ENCODE measurements at places on chromosomes 3 and 15.

GRCh38 chr3:40869939-40870338 lies 329.4 kb upstream of the CTNNB1 start:
- no peak for DNase-seq

GRCh38 chr3:15014606-15015328 lies 50.3 kb downstream of the MRPS25 start:
- DNase-seq, result peak; percentile 44

DNA sequence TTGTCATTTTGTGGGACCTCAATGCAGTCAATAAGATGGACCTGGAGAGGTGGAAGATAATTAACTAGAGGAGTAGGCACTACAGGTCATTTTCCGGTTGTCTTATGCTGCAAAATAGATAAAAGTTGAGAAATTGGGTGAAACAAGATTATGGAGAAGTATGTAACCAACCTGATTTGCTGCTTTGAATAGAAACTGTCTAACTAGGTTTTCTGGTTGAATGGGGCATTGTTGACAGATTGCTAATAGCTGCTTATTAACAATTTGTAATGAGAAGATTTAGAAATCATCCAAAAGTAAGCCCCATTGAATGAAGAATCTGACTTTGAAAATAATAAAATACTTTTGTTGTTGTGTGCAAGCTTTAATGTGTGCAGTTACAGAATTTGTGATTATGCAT lies 26.2 kb downstream of the PIAS1 start:
- no peak for DNase-seq

DNA sequence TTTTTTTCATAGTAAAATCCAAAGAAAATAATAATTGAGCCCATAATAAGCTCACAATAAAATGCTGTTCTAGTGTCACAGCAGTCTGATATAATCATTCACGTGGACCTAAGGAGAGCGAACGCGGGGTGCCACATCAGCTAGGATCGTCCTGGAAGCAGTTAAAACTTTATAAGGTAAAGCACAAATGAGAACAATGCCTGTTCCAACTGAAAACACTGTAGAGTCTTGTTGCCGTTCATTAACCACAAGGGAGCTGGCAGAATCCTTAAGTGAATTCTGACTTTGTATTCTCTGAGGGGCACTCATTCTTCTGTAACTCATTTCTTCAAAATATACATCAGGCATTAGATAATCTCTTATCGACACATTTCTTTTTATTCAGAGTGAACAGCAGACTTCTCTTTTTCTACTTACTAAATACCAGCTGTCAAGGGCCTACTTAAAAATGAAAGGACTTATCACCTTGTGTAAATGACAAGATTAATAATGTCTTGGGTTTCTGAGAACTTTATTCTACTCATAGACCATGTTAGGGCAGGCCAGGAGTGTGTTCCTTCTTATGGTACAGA lies 524.6 kb downstream of the MECOM start:
- no peak for DNase-seq

DNA sequence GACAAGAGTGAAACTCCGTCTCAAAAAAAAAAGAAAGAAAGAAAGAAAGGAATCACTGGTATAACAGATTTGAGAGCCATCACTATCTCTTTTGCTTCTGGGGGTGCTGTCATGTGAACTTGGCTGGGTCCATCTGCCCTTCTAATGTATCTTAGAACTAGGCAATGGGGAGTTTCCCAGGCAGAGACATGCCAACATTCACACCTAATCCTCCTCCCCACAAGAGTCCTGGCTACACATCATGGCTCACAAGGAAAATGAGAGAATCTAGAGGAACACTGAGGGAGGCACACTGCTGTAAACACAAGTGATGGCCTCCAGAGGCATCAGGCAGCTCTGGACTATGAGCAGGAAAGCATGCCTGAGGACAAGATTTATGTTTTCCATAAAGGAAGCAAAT lies 67.8 kb upstream of the PPP2R3A start:
- DNase-seq, result no peak

- no peak for DNase-seq
Measured at GRCh38 chr3:152388631-152389030, 119.9 kb downstream of the MBNL1 start.

DNA sequence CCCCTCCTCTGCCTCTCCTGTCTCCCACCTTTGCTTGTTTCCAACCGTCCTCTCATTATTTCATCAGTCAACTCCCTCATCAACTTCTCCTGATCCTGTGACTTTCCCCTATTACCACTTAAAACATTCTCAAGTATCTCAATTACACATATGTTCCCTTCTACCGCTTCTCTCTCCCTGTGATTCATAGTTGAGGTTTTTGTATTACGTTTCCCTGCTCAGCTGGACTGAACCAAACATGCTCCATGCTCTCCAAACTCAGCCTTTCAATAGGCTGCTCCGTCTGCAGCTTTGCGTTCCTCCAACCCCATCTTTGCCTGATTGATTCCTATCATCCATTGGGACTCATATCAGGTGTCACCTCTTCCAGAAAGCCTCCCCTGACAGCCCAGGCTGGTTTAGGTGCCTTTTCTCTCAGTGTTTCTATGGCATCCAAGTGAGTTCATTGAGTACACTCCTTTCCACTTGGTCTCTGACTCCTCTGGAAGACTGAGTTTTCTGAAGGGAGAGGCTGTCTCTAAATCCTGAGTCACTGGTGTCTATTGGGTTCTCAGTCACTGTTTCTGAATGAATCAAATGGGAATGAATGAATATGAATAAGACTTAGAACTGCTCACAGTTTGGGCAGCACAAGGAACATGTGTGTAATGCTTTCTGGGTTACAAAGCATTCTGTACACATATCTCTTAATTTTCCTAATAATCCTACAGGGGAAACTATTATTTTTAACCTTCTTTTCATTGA lies 56.4 kb downstream of the PLD1 start:
- DNase-seq, result peak; percentile 92

DNA sequence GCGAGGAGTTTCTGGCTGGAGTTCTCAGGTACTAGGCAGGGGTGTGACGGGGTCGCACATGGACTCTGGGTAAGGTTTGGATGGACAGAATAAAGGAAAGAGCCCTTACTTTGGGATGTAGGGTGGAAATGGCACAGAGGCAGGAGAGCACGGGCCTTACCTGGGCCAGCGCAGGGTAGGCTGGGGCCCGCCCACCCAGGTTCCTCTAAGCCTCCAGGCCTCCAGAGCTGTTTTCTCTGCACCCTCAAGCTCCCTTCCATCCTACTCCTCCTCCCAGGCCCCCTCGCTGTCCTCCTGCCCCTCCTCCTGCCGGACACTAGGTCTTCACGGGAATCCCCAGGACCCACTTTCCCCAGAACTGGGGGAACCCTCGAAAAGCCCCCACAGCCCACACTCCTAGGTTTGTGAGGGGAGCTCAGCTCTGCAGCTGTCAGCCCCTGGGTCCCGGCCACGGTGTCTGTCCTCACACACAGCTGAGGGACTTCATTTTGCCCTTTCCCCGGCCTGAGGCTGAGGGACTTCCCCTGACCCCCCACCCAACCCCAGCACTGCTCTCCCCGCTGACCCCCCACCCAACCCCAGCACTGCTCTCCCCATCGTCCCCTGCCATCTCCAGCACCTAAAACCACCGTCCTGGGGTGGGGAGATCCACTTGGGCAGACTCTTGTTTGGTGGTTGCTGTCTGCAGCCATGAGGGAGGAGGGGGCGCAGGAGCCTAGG lies 53.0 kb upstream of the PCSK6 start:
- no peak for DNase-seq

DNA sequence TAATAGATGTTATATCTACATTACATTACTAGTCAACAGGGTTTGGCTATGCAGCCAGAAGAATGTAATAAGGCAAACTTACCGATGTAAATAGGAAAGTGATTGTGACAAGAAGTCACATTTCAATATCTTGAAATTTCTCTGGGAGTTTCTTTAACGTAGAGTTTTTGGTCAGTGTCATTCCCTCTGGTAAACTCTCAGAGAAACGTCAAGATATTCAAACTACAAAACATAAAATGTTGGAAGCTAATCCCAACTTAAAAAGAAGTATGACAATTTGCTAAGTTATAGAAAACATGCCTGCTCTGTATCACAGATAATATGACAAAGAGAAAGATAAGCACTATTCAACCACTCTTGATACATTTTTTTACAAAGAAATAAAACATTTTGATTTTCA lies 111.2 kb upstream of the PRICKLE2 start:
- DNase-seq, result no peak

- DNase-seq, result peak; percentile 93
Measured at GRCh38 chr3:111751961-111752360, 107.1 kb upstream of the PHLDB2 start.

Measured in choroid plexus epithelial cell (primary cell).